T-helper 17 cell (primary cell): ENCODE measurements at places on chromosomes 7 and 10.
A peak's percentile ranks its signal among the peaks of the same experiment; 100 is the strongest.

- no peaks in the 10 kb centered on the region for H3K36me3 ChIP-seq
- peaks cover 44% of the 10 kb centered on the region for H3K27me3 ChIP-seq
- peaks cover 2% of the 10 kb centered on the region for H3K4me1 ChIP-seq
- H3K4me3 ChIP-seq, result no peak overlapping the region
- DNase-seq, result no peak
- H3K27ac ChIP-seq, result no peak overlapping the region
Measured at GRCh38 chr10:78808736-78809367, 259.9 kb upstream of the ZMIZ1 start.

- H3K27ac ChIP-seq, result peak overlapping the region; percentile 66
- H3K36me3 ChIP-seq, result peaks cover 2% of the 10 kb centered on the region
- H3K4me1 ChIP-seq, result peaks cover 54% of the 10 kb centered on the region
- H3K27me3 ChIP-seq, result no peaks in the 10 kb centered on the region
Measured at GRCh38 chr10:63518690-63519288, 2.4 kb upstream of the REEP3 start.

GRCh38 chr7:1249731-1250130, 17.1 kb downstream of the UNCX start:
- H3K4me3 ChIP-seq, result peak overlapping the region; percentile 49
- peaks cover 6% of the 10 kb centered on the region for H3K36me3 ChIP-seq
- peaks cover 10% of the 10 kb centered on the region for H3K4me1 ChIP-seq
- H3K27ac ChIP-seq, result no peak overlapping the region

DNA sequence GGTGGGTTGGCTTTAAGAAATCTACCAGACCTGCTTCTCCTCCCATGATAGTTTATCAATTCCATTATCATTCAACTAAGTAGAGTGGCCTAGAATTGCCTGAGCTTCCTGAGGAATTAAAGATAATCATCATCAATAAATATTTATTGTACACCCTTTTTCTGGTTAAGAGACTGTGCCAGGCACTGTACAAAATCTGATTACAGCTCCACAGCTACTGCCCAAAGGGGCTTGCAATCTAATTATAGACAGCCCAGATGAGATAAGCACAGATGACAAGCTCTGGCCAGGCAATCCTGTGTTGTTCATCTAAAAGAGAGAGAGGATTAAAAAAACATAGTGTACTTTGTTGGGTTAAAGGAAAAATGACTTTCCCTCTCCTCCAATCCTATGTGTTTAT, 586.4 kb downstream of the GATA3 start:
- H3K27me3 ChIP-seq, result peaks cover 11% of the 10 kb centered on the region
- no peak overlapping the region for H3K4me3 ChIP-seq
- H3K36me3 ChIP-seq, result no peaks in the 10 kb centered on the region
- H3K27ac ChIP-seq, result no peak overlapping the region
- DNase-seq, result no peak
- no peaks in the 10 kb centered on the region for H3K4me1 ChIP-seq

- no peak overlapping the region for H3K4me3 ChIP-seq
- DNase-seq, result no peak
- peaks cover 7% of the 10 kb centered on the region for H3K4me1 ChIP-seq
- H3K27me3 ChIP-seq, result peaks cover 66% of the 10 kb centered on the region
Measured at GRCh38 chr7:155276042-155276799, 21.5 kb upstream of the INSIG1 start.

DNA sequence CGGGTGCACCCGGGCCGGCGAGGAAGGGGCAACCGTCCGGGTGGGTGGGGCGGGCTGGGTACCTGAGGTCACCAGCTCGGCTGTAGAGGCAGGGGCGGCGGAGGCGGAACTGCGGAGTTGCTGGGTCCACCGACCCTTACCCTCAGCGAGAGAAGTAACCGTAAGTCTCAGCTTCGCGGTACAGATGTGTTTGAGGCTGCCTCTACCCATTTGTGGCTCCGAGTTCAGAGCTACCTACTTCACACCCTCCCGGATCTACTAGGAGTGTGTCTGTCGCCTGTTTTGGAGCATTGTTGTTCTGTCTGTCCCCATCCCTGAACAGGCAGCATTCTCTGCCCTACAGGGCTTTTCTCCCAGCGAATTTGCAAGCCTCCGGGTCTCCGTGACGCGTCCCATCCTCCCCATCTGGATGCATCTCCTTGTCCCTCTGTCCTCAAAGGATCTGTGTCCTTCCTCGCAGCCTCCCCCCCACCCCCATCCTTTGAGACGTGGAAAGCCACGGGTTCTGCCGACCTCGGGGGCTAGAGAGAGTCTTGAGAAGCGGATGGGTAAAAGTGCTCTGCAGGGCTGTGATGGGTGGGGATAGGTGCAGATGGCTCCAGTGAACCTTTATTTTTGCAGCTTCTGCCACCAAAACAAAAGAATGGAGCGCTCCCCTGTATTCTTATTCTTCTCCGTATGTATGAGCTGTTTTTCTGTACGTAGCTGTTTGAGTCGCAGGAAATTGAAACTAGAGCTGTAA, 757 bp downstream of the ANKIB1 start:
- peak overlapping the region; percentile 99 for H3K4me3 ChIP-seq
- peaks cover 27% of the 10 kb centered on the region for H3K4me1 ChIP-seq
- DNase-seq, result no peak
- peaks cover 4% of the 10 kb centered on the region for H3K36me3 ChIP-seq
- H3K27me3 ChIP-seq, result no peaks in the 10 kb centered on the region

DNA sequence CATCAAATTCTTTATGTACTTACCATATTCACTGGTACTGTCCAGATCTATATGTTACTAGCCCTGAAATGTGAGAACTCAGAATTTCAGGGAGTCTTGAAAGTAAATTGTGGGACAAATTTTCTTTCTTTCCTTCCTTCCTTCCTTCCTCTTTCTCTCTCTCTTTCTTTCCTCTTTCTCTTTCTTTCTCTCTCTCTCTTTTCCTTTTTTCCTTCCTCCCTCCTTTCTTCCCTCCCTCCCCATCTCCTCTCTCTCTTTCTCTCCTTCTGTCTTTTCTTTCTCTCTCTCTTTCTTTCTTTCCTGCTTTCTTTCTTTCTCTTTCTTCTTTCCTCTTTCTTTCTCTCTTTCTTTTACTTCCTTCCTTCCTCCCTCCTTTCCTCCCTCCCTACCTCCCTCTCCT, 257.4 kb upstream of the CSTF2T start:
- no peak overlapping the region for H3K27ac ChIP-seq
- peaks cover 33% of the 10 kb centered on the region for H3K27me3 ChIP-seq
- no peaks in the 10 kb centered on the region for H3K4me1 ChIP-seq
- no peak for DNase-seq
- no peak overlapping the region for H3K4me3 ChIP-seq

- H3K27ac ChIP-seq, result no peak overlapping the region
- peaks cover 31% of the 10 kb centered on the region for H3K4me1 ChIP-seq
- H3K4me3 ChIP-seq, result no peak overlapping the region
Measured at GRCh38 chr10:59823111-59823510, 69.9 kb upstream of the MRLN start.

- H3K4me1 ChIP-seq, result no peaks in the 10 kb centered on the region
- no peak overlapping the region for H3K4me3 ChIP-seq
- no peaks in the 10 kb centered on the region for H3K27me3 ChIP-seq
- DNase-seq, result no peak
Measured at GRCh38 chr7:98229441-98229840, 18.2 kb downstream of the BHLHA15 start.

DNA sequence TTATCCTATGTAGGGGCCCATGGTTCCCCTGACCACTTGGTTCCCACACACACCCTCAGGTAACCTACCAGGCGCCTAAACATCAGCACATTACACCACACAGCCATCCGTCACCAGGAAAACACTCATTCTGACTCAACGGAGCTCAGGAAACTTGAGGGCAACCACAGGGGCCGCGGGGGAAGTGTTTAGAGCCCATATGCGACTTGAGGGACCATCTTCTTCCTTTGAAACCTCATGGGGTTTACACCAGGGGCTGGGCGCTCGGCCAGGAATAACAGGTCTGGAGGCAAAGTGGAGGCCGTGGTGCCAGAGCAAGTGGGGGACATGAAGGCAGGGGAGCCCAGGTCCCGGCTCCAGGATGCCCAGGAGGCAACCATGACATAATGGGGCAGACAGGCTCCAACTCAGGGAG, 1.5 kb downstream of the STX1A start:
- H3K36me3 ChIP-seq, result no peaks in the 10 kb centered on the region
- peak; percentile 55 for DNase-seq
- H3K27ac ChIP-seq, result peak overlapping the region; percentile 67
- peak overlapping the region; percentile 96 for H3K4me3 ChIP-seq

DNA sequence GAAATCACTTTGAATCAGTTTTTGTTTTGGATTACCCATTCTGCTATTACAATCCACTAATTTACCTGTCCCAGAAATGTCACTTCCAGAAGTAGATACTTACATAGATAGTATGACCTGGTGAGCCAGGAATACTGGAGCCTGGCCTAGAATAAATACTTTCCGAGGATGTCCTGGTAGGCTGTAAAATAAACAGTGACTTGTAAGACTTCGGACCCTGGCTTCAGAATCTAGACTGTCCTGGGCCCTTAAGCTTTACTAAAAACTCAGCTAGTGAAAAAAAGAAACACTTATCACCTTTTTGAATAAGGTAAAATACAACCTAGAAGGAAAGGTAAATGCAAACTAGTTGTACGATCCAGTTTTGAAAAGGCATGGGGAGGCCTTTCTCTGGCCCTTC, 69.5 kb upstream of the AFAP1L2 start:
- H3K27me3 ChIP-seq, result no peaks in the 10 kb centered on the region
- no peak overlapping the region for H3K4me3 ChIP-seq
- H3K36me3 ChIP-seq, result peaks cover 12% of the 10 kb centered on the region
- peak overlapping the region; percentile 91 for H3K27ac ChIP-seq
- H3K4me1 ChIP-seq, result peaks cover 19% of the 10 kb centered on the region

DNA sequence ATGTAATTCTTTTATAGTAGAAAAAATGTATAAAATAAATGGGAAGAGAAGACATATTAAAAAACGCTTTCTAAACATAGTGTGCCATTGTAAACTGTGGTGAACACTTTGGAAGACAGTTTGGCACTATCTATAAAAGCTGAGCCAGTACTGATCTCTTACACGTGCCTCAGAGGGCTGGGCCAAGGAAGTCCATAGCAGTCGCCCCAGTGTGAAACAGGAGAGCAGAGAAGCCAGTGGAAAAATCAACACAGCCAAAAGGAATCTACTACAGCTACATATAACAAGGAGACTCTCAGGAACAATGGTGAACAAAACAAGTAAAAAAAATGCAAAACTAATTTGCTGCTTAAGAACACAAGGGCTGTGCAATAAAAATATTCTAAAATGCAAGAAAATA, 20.6 kb downstream of the SEPHS1 start:
- peaks cover 2% of the 10 kb centered on the region for H3K4me1 ChIP-seq
- DNase-seq, result no peak
- no peak overlapping the region for H3K27ac ChIP-seq
- no peaks in the 10 kb centered on the region for H3K27me3 ChIP-seq
- peaks cover 6% of the 10 kb centered on the region for H3K36me3 ChIP-seq

DNA sequence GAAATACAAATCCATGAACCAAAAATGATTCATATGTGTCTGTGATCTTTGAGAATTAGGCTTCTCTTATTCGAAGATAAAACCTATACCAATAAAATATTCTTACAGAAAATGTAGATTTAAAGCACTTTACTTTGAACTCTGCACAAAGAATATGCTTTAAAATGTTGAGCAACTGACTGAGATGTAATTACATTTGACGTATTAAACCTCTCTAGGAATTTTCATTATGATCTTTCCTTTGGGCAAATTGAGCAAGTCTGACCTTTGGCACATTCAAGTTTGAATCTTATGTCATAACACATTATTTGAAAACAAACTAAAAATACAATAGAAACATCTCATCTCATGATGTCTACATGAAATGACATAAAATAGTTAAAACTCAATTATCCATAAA, 69.2 kb upstream of the AHR start:
- H3K36me3 ChIP-seq, result peaks cover 5% of the 10 kb centered on the region
- H3K27me3 ChIP-seq, result no peaks in the 10 kb centered on the region
- no peak overlapping the region for H3K27ac ChIP-seq
- H3K4me1 ChIP-seq, result peaks cover 6% of the 10 kb centered on the region
- DNase-seq, result no peak

GRCh38 chr10:128489324-128490247, 363.4 kb upstream of the MKI67 start:
- no peaks in the 10 kb centered on the region for H3K36me3 ChIP-seq
- no peak overlapping the region for H3K27ac ChIP-seq
- no peak for DNase-seq
- no peaks in the 10 kb centered on the region for H3K27me3 ChIP-seq
- H3K4me3 ChIP-seq, result no peak overlapping the region

- H3K36me3 ChIP-seq, result no peaks in the 10 kb centered on the region
- no peak overlapping the region for H3K4me3 ChIP-seq
- H3K27ac ChIP-seq, result no peak overlapping the region
- peaks cover 36% of the 10 kb centered on the region for H3K27me3 ChIP-seq
- peaks cover 5% of the 10 kb centered on the region for H3K4me1 ChIP-seq
Measured at GRCh38 chr7:45196374-45196773, 38.8 kb downstream of the RAMP3 start.

GRCh38 chr7:121202125-121202524, 126.7 kb upstream of the WNT16 start:
- no peaks in the 10 kb centered on the region for H3K36me3 ChIP-seq
- H3K4me3 ChIP-seq, result no peak overlapping the region
- H3K27ac ChIP-seq, result no peak overlapping the region
- H3K4me1 ChIP-seq, result peaks cover 2% of the 10 kb centered on the region
- peaks cover 40% of the 10 kb centered on the region for H3K27me3 ChIP-seq
